ENCODE measurements at places on chromosomes 3 and 15.

- ATAC-seq = no peak
Measured at GRCh38 chr15:91073768-91074167, 26.3 kb upstream of the SV2B start.

DNA sequence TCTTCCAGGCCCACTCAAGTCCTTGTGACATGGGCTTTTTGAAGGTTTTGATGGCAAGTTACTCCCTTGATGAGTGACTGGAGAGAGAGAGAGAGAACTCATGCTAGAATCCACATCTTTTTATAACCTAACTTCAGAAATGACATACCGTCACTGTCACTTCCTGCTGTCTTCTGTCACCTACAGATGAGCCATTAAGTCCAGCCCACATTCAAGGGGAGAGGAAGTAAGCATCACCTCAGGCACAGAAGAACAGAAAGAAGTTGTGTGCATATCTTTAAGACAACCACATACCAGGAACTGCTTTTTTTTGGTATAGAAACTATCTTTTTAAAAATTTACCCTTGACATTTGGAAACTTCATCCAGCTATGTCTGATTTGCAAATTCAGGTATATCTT is 16.6 kb upstream of the TXNRD3 start:
- peak; percentile 58 for ATAC-seq

DNA sequence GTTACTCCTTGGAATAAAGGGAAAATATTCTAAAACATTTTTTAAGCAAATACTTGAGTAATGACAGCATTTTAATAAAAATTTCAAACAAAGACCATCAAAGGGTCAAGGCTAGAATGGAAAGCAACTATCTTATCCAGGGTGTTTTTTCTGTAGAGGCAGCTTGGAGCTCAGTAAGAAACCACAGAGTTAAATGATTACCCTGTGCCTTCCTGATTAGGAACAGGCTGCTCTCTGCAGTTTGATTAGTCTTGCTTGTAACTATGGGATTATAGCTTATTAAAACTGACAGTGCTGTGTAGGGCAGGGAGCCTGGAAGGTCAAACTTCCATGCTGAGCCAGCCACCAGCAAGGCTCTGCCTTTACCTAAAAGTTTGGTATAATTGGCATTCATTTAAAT is 33.1 kb downstream of the QTRT2 start:
- ATAC-seq = no peak

DNA sequence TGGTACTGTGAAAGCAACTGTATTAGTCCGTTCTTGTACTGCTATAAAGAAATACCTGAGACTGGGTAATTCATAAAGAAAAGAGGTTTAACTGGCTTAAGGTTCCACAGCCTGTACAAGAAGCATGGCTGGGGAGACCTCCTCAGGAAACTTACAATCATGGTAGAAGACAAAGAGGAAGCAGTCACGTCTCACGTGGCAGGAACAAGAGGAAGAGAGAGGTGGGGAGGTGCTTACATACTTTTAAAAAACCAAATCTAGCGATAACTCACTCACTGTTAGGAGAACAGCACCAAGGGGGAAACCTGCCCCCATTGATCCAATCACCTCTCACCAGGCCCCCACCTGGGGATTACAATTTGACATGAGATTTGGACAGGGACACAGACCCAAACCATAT is 48.9 kb downstream of the IQGAP1 start:
- no peak for ATAC-seq

DNA sequence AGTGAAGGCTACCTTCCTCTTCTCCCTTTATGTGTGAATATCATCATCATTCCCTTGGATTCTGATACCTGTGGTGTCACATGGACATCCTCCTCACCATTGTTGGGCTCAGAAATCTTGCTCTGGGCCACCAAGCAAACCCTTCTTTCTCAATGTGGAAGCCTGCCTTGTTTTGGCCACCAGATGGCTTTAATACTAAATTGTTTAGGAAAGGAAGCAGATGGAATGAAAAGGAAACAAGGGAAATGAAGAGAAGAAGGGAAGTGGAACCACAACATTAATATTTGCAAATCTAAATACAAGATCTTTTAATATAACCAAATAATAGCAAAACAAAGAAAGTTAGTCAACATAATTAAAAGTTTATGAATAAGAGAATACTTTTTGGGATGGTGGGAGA is 14.0 kb downstream of the FAM227B start:
- ATAC-seq = no peak

DNA sequence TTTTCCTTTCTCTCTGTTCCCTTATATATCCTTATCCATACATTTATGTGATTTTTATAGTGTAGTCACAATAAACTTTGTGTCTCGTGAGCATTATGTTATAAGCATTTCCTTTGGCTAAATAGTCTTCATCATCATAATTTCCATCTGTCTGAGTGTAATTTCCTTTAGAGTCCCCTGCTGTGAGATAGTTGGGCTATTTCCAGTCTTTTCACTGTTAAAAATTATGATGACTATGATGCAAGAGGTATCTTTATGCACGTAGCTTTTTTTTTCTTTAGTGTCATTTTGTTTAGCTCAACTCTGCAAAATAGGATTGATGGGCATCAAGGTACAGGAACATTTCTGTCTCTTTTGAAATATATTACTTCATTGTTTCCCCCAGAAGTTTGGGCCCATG is 26.9 kb upstream of the CA12 start:
- no peak for ATAC-seq

- ATAC-seq = no peak
Measured at GRCh38 chr3:170049146-170050000, 11.6 kb downstream of the GPR160 start.

GRCh38 chr3:14859880-14860279 is 41.1 kb downstream of the FGD5 start:
- ATAC-seq = no peak

- ATAC-seq = no peak
Measured at GRCh38 chr15:23370578-23370977, 16.0 kb downstream of the GOLGA8S start.

DNA sequence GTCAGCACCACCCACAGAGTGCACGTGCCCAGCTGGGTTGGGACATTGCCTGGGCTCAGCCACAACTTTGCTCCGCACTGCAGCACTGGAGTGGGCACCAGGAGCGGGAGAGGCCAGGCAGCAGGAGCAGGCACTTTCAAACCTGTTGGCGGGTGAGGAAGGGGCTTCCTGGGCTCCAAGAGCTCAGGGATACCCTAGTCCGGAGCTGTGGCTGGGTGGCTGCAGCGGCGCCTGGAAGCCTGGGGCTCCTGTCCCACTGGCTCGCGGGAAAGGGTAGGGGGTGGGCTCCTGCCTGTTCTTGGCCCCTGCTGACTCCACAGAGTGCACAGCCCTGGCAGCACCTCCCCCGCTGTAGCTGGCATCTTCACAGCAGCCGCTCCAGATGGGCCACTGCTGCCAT is 417.6 kb upstream of the RGMA start:
- ATAC-seq = no peak
